ENCODE measurements at places on chromosomes 2 and 18.

GRCh38 chr18:75923169-75923568, 495.7 kb upstream of the SMIM21 start:
- DNase-seq: no peak

DNA sequence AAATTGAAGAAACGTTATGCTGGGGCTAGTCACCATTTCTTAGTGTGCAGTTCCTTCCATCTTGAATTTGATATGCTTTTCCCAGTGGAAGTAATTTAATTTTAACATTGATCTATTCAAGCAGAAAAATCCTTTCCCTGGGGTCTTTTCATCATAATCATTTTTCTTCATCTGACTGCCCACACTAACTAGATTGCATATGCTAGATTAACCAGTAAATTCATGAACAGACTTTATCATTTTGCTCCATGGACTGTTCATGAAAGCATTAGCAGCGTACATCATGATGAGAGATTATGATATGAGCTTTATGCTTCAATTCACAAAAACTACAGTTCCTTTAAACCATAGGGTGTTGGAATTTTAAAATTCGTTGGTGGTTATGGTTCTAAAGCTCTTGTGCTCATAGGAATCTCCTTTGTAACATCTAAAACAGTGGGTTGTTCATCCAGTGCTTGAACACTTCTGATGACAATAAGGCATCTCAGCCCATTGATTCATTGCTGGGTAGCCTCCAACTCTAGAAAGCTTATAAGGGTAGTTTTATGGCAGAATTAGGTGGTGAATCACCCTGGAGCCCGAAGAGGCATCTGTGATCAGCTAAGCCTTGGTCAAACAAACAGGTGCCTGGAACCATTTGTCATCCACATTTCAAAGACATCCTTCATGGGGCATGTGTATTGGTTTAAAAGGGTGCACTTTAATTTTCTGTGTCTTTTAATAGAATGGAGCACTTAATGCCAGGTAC, 77.2 kb upstream of the NDUFV2 start:
- no peak for DNase-seq

DNA sequence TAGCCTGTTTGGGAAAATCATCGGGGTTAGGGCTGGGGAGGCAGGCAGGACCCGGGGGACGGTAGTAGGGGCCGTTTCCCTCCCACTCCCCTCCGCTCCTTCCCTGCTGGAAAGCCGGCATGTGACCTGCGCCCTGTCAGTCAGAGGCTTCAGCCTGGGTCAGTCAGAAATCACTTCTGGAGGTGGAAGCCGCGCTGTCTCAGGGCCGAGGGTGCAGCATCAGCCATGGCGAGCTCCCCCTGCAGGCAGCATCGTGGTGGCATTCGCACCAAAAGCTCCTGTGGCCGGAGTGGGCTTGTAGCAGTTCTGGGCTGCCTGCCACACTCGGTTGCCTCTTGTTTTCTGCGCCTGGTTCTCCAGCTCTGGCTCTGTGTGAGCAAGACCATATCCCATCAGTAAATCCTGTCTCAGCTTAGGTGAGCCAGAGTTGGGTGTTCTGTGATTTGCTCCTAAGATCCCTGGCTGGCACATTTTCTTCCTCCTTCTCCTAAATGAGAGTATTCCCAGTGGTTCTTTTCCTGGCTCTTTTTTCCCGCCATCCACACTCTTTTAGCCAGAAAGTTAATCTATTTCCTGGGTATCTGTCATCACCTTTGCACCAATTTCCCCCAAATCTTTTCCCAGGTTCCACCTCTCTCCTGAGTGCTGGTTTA, 123.9 kb upstream of the CD302 start:
- no peak for DNase-seq

DNA sequence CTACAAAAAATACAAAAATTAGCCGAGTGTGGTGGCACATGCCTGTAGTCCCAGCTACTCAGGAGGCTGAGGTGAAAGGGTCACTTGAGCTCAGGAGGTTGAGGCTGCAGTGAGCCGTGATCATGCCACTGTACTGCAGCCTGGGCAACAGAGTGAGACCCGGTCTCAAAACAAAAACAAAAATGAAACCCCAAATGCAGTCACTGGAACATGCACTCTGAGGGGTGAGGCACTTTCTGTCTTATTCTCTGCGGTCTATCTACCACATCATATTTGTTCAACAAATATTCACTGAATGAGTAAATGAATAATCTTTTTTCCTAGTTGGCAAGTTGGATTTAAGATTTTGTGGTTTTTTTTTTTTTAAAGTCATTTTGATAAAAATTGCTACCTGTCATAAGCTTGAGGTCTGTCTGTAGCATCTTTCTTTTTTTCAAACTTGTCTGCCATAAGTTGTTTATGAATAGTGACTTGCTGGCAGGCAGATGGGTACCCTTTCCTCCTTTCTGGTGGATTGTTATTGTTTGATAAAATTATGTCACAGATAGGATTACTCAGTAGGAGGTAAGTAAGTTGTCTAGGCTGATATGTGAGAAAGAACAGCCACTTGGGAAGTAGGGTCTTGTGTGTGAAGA, 11.8 kb downstream of the CHRNA1 start:
- no peak for DNase-seq

GRCh38 chr18:25057491-25058050, 294.4 kb downstream of the ZNF521 start:
- no peak for DNase-seq

- DNase-seq: peak; percentile 41
Observed at GRCh38 chr2:8653485-8653884, 28.4 kb upstream of the ID2 start.

DNA sequence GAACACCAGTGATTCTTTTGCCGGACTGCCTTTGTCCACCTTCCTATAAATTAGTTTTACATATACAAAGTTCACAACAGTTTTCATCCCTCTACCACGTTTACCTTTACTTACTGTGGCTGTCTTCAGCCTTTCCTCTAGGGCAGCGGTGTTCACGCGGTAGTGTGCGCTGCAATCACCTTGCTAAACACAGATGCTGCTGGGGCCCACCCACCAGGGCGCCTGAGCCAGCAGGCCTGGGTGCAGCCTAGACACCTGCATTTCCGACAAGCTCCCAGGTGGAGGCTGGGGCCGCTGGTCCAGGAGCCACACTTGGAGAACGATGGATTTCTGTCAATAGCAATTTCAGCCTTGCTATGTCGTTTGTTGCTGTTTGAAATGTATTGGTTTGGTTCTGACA, 83.1 kb downstream of the NDUFA10 start:
- DNase-seq: no peak

DNA sequence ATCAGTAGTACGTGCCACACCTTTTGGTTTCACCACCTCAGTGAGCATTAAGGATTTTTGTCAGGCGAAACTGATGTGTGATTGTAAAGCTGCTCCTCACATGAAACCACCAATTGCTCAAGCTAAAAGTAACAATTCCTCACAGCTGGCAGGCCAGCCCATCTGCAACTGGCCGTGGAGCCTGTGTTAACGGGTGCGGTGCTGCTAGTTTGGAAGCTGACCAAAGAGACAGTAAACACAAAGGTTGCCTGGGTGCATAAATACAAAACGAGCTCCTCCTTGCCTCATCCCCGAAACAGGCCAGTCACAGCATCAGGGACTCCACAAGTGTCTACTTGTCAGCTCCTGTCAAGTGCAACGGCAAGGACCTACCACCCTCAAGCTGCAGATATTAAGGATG, 32.0 kb downstream of the LGALSL start:
- no peak for DNase-seq

- no peak for DNase-seq
Observed at GRCh38 chr2:240518981-240519380, 38.8 kb downstream of the ANKMY1 start.

DNA sequence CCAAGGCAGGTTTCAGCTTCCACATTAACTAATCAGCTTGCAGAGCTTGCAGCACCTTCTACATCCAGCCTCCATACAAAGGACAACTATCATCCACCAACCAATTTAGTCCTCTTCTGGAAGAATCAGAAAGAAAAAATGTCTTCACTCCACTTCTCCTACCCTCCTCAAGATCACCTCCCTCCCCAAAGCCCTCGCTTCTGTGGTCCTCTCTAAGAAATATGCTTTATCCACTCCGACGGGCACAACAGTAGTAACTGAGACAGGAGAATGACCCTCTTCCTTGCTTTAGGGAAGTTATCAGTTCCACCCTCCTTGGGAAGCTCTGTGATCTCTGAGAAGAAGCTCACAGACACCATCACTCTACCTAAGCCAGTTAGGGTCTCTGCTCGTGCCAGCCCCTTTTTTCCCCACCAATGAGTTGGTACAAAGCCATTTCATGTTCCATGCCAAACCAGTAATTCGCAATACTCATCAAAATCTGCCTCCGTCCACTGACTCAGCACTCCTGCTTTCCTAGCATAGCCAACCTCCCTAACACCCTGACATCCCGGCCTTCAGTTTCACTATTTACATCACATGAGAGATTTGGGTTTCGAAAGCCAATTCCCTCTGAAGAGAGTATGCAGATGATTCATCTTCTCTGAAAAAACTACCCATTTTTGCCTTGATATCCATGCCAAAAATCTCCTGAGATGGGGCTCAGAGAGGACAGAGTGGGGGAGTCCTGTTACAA, 114.1 kb upstream of the PKDCC start:
- no peak for DNase-seq

DNA sequence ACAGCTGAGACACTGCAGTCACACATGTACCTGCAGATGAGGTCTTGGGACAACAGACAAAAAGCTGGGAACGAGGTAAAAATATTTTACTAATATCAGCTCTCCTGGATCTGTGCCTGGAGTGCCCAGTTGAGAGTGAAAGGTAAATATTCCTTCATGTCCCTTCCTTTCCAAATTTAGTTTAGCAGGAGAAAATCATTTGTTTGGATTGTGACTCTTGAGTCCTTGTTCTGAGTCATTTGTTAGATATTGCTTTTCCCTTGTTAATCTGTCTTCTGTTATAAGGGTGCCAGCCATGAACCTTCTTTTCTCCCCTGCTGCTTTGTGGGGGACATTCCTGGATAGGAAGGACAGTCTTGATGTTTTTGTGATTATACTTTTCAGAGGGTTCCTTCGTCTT, 329.2 kb downstream of the DSC3 start:
- no peak for DNase-seq

- no peak for DNase-seq
Observed at GRCh38 chr18:12692206-12692605, 10.3 kb downstream of the CEP76 start.

DNA sequence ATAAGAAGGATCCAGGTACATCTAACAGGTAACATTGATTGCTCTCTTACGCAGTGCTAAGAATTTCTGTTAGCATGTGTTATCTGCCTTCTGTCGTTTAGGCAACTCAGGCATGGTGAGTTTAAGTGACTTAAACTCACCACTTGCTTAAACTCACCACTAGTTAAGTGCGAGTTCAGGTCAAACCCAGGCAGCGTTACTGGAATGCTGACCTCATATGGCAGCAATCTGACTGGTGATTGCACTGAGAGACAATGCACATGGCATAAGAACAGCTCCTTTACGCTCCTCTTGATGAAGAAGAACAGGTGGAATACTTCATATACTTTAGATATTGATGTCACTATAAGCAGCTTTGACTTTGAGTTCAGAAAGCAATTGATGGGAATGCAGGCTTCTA, 954.1 kb downstream of the SOCS6 start:
- no peak for DNase-seq

DNA sequence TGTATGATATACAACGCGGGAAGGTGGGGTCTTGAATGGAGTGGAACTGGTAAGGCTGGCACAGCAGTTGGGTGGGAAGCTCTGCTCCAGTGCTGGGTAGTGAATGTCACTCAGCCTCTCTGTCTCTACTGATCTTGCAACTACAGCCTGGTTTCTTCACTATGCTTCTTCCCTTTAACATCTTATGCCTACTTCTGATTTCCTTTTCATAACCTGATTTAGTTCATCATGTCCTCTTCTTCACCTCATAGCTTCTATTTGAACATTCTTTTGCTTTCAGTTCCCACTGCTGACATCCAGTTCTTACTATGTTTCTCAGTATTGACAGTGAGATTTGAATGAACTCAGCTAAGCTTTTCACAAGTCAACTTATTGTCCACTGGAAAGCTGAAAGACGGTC, 286.2 kb downstream of the ARL6IP6 start:
- no peak for DNase-seq

- DNase-seq: no peak
Observed at GRCh38 chr2:192043216-192043870, 151.4 kb downstream of the TMEFF2 start.

DNA sequence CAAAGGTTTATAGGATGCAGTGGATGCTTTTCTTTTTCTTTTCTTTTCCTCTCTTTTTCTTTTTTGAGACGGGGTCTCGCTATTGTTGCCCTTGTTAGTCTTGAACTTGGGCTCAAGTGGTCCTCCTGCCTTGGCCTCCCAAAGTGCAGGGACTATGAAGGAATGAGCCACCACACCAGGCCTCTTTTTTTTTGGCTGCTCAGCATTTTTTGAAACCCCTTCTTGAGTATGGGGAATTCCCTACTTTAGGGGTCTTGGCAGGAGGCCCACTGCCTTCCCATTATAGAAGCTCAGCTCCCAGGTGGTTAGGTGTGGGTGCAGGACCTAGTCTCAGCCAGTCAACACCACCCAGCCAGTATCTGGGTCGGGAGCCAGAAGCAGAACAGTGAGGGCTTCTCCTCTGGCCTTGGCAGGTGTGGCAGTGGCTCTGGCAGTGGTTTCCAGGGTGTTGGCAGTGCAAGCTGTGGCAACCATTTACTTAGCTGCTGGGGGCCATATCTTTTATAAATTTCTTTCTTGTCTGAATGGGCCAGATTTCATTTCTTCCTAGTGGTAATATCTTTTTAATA, 51.4 kb upstream of the ACYP2 start:
- DNase-seq: no peak

- no peak for DNase-seq
Observed at GRCh38 chr2:66649006-66649405, 214.1 kb downstream of the MEIS1 start.

GRCh38 chr2:113129519-113130078, 2.2 kb downstream of the IL1RN start:
- no peak for DNase-seq

DNA sequence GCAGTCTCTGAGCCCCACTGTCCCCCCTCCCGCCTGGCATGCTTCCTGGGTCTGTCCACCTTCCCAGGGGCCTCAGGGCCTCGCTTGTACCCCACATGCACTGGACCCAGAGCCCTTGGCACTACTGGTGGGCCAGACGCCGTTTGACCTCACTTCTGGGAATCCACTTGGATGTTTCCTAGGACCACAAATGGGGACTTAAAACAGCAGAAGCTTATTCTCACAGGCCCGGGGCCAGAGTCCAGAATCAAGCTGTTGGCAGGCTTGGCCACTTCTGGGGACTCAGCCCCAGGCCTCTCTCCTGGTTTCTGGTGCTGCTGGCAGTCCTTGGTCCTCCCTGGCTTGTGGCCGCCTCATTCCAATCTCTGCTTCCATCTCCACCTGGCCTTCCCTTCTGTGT, 19.6 kb downstream of the ANO7 start:
- DNase-seq: no peak

- DNase-seq: no peak
Observed at GRCh38 chr18:34976534-34976898, 64.7 kb upstream of the MAPRE2 start.

DNA sequence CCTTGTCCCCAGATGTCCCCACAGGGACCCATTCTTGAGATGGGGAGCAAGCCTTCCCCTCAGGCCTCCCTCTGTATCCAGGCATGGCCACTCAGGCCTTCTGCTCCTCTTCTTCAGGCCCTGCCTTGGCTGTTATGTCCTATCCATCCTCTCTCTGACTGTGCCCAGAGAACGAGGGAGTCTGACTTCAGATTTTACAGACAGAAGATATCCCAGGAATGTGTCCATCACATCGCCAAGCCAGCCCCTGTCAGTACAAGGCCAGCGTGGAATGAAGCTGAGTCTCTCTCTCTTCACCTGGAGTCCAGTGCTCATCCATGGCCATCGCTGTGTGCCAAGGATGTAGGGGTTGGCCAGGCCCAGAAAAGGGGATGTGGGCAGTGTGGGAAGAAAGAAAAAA, 57.6 kb downstream of the SDC1 start:
- no peak for DNase-seq

- DNase-seq: no peak
Observed at GRCh38 chr2:32715391-32715841, 87.6 kb downstream of the TTC27 start.

Data from NCI-H1436 treated with DMSO at 0.1 percent for 48 hours (cell line).